ENCODE measurements at places on chromosomes 5 and 9.

- DNase-seq, result no peak
Observed at GRCh38 chr5:42672925-42673324, 83.7 kb upstream of the CCDC152 start.

DNA sequence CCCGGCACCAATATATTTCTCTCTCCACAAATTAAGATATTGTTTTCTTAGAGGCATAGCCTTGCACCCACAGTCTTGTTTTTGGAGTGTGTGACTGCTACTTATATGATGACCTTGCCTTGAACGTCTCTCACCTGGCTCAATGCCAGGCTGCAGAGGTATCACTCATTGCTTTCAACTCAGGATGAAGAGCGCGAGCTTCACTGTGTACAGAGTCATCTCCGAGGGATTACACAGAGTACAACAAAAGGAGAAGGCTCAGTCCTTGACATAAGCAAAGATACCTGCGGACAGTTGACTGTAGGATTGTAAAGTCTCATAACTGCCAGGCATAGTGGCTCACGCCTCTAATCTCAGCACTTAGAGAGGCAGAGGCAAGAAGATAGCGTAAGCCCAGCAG is 53.8 kb downstream of the CD180 start:
- no peak for DNase-seq

DNA sequence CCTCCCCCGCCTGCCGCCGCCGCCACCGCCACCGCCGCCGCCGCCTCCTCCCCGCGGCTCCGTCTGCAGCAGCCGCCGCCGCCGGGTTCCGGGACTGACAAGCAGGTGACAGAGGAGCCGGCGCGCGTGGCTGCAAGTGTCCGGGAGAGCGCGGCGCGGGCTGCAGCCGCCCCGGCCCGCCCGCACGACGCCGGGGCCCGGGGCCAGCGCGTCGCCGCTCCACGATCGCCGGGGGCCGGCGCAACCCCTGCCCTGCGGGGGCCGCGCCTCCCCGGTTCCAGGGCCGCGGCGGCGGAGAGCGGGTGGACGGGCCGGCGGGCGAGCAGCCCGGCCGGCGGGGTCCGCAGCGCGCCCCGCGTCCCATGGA is 343 bp downstream of the LMX1B start:
- peak; percentile 42 for DNase-seq

DNA sequence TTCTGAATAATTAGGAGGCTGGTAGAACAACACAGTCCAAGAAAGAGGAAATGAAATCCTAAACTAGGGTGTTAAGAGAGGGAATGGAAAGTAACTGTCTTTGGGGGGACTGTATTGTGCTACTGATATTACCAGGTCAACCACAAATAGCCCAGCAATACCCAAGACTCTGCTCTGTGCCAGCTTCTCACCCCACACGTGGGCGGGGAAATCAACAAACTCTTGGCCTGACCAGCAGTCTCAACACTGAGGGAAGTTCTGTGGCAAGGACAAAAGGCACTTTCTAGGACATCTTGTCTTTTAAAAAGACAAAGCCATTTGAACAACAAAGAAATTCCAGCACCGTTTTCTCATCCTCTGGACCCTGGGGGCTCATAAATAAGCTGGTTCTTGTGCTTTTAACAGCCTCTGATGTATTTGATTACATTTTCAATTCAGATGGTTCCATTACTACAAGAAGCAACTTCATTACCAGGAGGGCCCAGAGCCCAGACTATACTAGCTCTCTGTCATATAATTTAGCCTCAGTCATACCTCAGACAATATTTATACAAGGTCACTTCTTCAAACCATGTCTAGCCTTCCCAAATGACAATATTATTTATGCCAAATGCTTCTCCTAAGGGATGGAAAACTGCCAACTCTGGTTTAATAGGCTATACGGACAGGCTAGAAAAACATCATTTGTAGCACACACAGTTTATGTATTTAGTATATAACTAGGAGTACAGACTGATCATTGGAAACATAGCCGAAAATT is 297.8 kb downstream of the CWC27 start:
- DNase-seq, result no peak
